Stimulated activated CD4-positive, alpha-beta T cell treated with anti-CD3 and anti-CD28 coated beads, Interleukin-2, amount 100 ng/mL, for 48 hours (primary cell): ENCODE measurements at places on chromosomes 7 and 10.

- no peak for DNase-seq
Observed at GRCh38 chr10:129963641-129964501, at the start of gene EBF3. TSS of gene EBF3 (minus strand) at chr10:129964274. CDS start at chr10:129963768, 506 bp downstream.

DNA sequence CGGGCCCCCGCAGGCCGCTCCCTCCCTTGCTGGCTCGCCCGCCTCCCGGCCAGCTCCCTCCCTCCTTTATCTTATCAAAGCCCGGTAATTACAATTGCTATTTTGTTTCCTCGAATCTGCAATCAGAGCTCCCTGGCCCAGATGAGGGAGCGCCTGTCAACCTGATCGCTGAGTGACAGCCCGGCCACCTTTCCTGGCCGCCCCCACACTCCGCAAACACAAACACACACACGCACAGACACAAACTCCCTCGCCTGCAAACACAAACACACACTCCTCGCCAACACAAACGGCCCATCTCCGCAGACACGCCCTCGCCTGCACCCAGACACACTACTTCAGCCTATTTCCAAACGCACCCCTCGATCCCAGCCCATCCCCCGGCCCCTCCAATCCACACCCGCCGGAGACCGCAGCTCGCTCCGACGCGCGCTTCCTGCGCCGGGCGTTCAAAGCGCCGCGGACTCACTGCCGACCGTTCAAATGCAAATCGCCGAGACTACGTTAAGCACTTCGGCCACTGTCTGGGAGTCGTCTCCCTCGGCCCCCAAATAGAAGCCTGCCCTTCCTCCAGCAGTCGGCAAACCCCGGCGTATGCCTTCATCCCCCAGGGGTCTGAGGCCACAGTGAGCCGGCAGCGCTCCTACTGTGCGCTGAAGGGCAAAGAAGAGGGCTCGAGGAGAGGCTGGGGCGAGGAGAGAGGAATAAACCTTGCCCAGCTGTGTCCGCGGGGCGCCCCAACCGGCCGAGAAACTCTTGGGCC is 3.0 kb upstream of the FGF8 start:
- DNase-seq: no peak

GRCh38 chr7:68420342-68421192 is 1177.7 kb upstream of the AUTS2 start:
- DNase-seq: no peak

DNA sequence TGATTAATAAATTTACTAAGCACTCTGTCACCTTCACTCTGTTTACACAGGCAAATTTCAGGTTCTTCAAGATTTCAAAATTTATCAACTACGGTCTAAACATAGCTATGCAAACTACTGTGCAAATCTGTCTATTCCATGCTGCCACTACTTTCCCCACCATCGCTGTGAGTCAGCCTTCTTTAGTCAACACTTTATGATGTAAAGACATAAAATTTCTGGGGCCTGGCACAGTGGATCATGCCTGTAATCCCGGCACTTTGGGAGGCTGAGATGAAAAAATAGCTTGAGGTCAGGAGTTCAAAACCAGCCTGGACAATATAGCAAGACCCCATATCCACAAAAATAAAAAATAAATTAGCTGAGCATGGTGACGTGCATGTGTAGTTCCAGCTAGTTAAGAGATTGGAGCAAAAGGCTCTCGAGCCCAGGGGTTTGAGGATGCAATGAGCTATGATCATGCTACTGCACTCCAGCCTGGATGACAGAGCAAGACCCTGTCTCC is 42.6 kb downstream of the CNOT4 start:
- no peak for DNase-seq

DNA sequence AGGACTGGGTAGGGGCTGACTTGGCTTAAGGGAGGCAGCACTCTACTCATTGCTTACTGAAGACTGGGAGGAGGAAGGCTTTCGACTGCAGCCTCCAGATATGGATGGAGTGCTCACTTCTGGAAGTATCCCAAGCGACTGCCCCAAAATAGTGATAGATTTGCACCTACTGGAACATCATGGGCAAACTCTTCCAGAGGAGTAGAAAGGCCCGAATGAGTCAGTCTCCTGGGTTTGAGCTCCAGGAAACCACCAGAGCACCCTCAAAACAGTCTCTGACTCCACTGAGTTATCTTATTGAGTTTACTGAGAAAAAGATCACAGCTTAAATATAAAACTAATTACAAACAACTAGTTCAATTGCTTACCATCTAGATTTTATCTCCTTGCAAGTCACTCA is 37.2 kb upstream of the PDLIM1 start:
- no peak for DNase-seq

- no peak for DNase-seq
Observed at GRCh38 chr10:111035542-111035941, 41.3 kb upstream of the ADRA2A start.

- peak; percentile 26 for DNase-seq
Observed at GRCh38 chr7:140084972-140085371, 22.2 kb upstream of the PARP12 start.

DNA sequence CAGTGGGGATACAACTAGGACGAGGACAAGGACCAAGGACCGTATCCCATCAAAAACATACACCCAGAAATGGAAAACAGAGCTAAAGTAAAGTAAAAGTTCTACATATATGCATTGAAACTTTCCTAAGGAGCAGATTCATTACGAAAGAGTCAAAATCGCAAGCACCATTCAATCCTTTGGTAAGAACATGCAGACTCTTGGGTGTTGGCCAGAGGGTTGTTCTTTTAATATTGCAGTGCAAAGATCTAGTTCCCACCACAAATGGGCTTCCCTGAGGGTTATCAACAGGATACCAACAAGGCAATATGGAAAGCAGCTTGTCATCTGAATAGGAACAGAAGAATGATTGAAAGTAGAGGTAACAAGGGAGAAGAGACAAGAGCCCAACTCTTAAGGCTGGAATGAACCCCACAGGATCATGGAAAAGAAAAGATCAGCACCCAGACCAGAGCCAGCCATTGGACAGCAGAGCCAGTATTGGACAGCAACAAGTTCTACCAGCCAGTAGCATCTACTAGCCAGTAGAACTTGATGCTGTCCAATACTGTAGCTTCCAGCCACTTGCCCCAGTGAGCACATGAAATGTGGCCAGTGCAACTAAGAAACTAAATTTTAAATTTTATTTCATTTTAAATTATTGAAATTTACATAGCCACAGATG is 66.0 kb downstream of the OSBPL3 start:
- DNase-seq: no peak

- no peak for DNase-seq
Observed at GRCh38 chr10:89342206-89342958, 14.6 kb downstream of the IFIT3 start.

- DNase-seq: no peak
Observed at GRCh38 chr7:8105449-8106095, 137.0 kb downstream of the GLCCI1 start.

GRCh38 chr10:125871338-125871737 is 9.8 kb downstream of the DHX32 start:
- DNase-seq: no peak

DNA sequence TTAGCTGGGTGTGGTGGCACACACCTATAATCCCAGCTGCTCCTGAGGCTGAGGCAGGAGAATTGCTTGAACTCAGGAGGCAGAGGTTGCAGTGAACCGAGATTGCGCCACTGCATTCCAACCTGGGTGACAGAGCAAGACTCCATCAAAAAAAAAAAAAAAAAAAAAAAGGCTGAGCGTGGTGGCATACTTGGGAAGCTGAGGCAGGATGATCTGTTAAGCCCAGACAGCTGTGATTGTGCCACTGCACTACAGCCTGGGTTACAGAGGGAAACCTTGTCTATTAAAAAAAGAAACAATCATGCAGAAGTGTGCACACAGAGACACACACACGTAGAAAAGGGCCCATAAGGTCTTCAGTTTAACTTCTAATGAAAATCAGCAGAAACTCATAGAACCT is 150.6 kb downstream of the TPST1 start:
- DNase-seq: no peak
